ENCODE measurements at places on chromosomes 3 and 15.

GRCh38 chr3:62049033-62049432, 324.3 kb downstream of the FEZF2 start:
- no peak for DNase-seq

GRCh38 chr15:88394553-88395145, 72.5 kb downstream of the MRPL46 start:
- DNase-seq: no peak

DNA sequence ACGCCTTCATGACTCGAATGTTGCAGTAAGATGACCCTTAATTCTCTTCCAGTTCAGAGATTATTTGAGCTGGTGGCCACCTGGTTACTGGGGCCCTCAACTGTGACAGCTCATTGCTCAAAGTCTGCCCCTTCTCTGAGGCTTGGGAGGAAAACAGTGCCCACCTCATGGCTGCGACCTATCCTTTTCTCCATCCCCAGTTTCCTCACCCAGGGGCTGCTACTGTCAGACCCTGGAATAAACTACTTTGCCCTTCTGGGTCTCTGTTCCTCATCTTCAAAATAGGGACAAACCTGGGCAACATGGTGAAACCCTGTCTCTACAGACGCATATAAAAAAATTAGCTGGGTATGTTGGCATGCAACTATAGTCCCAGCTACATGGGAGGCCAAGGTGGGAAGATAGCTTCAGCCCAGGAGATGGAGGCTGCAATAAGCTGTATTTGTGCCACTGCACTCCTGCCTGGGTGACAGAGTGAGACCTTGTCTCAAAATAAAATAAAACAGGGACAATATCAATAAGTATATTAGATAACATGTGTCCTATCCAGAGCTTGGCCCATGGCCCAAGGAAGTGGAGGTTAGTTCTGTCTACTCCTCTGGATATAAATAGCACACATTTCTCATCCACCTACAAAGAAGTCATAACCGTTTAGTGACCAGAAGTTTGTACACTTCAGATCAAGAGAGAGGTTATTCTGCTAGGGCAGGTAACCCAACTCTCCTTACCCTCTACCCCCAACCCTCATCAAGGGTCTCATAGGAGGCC, 2.2 kb upstream of the RASL12 start:
- DNase-seq: no peak

DNA sequence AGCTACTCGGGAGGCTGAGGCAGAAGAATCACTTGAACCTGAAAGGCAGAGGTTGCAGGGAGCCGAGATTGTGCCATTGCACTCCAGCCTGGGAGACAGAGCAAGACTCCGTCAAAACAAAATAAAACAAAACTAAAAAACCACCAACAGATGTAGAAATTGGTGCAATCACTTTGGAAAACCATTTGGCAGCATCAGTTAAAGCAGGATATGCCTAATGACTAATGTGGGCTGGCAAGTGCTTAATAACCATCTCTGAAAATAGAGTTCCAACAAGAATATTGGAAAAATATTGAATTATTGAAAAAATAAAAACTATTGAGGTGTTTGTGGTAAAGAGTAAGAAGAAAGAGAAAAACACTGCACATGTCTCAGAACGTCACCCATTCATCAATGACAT, 16.1 kb upstream of the RTP3 start:
- no peak for DNase-seq

- DNase-seq: no peak
Measured at GRCh38 chr3:12681943-12682390, 18.1 kb upstream of the RAF1 start.

- no peak for DNase-seq
Measured at GRCh38 chr3:36215241-36215640, 165.1 kb upstream of the STAC start.

GRCh38 chr3:9810846-9811245, 784 bp downstream of the TTLL3 start:
- no peak for DNase-seq

DNA sequence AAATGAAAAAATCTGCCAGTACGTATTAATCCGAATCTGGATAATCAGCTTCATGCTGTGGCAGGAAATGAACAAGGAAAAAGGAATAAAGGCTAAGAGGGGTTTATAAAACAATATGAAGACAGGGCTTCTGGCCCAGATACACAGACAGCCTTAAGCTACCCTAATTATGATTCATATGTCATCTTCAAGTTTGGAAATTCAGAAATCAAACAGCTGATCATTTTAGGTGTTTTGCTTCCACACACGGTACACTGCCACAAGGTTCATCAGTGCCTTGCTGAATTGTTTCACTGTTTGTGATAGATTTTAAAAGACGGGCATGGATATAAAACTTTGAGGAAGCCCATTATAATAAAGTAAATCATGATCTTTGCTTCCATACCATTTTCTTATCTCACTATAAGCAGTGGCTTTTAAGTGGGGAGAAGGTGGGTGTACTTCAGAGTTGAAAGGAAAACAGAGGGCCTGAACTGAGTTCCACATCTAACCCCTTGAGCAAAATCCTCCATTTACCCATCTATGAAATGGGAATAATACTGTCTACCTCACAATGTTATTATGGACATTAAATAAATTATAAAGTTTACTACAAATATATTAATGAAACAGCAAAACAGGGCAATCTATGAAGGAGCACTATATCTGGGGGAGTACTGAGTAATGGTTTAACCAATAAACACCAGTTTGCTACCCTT, 15.7 kb downstream of the GTPBP8 start:
- no peak for DNase-seq

- DNase-seq: no peak
Measured at GRCh38 chr15:97200161-97200560, 760.3 kb upstream of the ARRDC4 start.

GRCh38 chr15:26950001-26950400, 21.0 kb upstream of the GABRG3 start:
- DNase-seq: no peak

DNA sequence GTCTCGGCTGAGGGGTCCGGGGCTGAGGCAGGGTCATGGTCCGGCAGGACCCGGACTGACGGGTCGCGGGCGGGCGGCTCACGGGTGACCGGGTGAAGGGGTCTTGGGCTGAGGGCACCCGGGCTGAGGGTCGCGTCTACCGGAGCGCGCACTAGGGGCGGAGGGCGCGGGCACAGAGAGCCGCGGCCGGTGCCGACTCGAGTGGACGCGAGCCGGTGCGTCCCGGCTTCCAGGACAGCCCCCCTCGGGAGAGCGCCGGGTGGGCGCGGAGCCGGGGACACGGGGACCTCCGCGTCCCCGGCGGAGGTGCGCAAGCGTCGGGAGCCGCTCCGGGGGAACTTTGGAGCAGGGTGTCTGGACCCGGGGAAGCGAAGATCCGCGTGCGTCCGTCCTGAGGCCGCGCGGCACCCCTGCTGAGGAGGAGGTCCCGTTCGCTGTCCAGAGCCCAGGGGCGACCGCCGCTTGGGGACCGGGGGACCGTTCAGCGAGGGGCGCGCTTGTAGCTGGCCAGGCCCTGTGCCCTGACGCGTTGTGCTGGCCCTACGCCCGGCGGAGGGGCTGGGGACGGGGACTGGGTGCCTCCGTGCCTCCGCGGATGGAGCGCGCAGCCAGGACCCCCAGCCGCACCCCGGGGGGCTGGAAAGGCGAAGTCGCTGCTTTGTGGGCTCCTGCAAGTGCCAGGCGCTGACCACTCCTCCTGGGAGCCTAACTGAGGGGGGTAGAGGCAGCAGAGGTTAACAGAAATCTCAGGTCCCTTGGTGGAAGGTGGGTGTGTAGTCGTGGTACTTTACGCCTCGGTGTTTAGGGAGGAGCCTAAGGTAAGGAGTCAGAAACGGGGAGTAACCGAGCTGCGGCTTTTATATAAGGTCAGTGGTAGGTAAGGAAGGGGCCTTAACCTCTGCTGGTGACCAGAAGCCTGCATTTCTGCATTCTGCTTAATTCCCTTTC, at the start of gene PPARG:
PPARG (plus strand) TSS at position 889 of the 948 bp plus-strand sequence. CDS start 90,642 bp downstream, outside the sequence.
- DNase-seq: peak; percentile 7

- DNase-seq: peak; percentile 25
Measured at GRCh38 chr15:66390678-66391077, 4.0 kb downstream of the MAP2K1 start.

DNA sequence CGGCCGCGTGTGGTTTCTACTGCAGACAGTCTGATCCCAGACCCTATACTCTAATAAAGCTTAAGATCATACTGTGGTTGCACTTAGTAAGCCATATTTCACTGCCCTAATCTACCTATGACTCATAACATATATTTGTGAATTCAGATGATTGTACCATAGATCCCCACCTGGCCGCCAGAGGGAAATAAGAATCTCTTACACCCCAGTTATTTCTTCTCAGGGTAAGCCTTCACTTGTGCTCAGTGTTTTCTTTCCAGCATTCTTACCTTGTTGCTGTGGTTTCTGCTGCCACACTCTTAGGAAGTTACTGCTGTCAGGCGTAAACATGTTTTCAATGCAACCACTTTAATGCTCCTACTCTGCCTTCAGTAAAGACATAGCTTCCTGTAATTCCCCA, 105.9 kb downstream of the B3GALNT1 start:
- no peak for DNase-seq

- no peak for DNase-seq
Measured at GRCh38 chr3:57966829-57967228, 41.4 kb upstream of the FLNB start.

DNA sequence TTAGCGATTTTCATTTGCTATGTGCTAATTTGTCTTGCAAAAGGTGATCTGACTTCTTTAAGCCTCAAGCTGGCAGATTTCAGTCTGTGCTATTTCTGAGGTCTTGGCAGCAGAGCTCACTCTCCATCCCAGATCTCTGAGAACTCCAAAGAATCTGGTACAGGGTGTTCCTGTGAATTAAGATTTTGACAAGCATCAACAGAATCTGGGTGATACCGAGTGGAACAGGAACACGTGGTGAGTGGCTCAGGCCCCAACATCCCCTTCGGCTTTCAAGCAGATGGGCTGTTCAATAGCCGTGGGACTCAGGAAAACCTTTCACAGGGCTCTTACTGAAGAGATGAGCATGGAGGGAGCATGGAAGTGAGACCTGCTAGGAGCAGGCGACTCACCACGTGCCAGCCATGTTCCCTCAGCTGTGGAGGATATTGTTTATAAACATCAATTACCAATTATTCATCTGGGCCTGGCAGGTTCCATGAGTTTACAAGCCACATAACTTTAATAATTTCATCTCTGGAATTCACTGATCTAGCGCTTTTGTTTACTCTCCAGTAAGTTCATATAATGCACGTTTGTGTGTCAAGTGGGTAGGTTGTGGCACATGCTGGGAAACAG, 103.4 kb upstream of the SELENOK start:
- no peak for DNase-seq

GRCh38 chr3:112965656-112966055, 9.2 kb downstream of the CD200R1 start:
- DNase-seq: no peak

DNA sequence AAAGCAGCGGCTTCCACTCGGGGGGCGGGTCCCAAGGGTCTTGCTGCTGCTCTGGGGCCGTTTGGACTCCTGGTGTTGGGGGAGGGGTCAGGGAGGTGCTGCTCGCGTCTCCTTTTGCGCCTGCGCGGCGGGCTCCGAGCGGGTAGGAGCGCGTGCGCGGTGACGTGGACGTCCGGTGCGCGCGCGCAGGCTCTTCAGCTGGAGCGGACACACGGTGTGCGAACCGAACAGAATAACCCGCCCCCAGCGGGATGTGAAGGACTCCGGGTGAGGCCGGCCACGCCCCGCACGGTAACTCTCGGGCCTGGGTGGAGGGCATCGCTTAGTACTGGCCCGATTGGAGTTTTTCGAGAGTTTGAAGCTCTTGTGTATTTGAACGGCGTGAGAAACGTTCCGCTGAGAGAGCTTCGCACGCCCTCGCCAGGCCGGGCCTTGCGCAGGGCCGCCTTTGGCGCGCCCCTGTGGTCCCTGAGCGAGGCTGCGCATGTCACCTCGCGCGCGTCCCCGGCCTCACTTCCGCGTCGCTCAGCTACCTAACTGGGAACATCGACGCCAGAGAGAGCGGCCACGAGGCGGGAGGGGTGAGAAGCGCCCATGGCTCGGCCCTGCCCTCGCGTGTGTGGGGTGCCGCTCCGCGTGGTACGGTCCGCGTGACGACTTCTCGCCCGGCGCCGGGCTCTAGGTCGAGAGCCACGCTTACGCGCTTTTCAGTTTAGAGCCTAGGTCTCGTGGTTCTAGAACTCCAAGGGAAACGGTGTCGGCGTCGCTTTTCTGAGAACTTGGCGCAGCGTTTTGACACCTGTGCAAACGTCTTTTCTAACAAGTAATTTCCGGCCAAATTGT, at the start of gene MGA:
MGA (plus strand) TSS at position 171 of the 843 bp plus-strand sequence.
- peak; percentile 90 for DNase-seq

- no peak for DNase-seq
Measured at GRCh38 chr3:170711786-170712185, 125.9 kb upstream of the SLC7A14 start.

DNA sequence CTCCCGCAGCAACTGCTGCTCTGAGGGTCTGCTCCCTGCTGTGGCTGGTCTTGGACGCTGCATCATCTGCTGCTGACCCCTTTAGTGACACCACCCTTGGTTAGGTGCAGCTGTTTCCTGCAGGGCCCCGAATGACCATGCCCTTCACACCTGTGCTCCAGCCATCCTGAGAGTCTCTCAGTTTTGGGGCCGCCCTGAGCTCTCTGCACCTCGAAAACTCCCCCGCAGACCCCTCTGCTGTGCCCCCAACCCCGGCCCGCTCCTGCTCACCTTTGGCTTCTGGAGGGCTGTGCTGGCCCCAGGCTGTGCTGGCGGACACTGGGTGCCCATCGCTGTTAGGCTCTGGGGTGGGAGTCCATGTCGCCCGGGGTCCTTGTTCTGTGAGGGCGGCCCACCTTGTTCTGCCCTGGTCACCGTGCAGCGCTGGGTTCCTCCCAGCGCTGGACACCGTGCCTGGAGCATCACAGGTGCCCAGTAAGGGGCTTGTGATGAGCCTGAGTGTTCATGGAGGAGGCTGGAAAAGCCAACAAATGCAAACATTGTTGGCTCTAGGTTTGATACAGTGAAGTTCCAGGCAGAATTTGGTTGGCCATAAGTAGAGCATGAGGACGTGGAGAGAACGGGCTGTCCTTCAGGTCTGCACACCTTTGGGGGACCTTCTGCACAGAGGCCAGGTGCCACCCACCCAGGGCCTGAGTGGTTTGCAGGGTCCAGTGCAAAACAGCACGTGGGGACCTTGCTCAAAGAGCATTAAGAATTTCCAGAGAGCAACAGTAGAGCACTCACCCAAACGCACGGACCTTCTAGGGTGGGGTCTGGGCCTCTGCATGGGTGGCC, 12.3 kb downstream of the ABTB1 start:
- no peak for DNase-seq

- no peak for DNase-seq
Measured at GRCh38 chr3:58044691-58045483, 36.7 kb downstream of the FLNB start.

DNA sequence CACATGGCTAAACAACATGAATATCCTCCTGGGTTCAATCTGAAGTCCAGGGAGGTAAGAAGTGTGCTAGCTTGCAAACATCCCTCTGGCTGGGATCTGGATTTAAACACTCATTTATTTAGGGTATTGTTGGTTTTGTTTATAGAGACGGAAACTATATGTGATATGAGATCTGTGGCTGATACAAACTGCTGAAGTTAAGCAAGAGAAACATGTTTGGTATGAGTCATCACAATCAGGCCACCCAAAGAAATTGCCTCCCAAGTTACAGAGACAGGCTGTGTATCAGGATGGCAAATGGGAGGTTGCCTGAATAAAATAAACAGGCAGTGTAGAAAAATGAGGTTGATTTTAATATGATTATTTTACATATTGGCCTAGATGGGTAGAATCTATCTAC, 562.1 kb downstream of the IGSF11 start:
- no peak for DNase-seq

GRCh38 chr15:57477736-57478522, 101.6 kb downstream of the CGNL1 start:
- DNase-seq: no peak
